ENCODE measurements at places on chromosomes 5 and 9.
A peak's percentile ranks its signal among the peaks of the same experiment; 100 is the strongest.

GRCh38 chr9:113755433-113755832 is 120.7 kb upstream of the ZNF618 start:
- DNase-seq = no peak

- DNase-seq = no peak
These were observed 106.0 kb downstream of the SMARCA2 start for GRCh38 chr9:2120926-2121689.

DNA sequence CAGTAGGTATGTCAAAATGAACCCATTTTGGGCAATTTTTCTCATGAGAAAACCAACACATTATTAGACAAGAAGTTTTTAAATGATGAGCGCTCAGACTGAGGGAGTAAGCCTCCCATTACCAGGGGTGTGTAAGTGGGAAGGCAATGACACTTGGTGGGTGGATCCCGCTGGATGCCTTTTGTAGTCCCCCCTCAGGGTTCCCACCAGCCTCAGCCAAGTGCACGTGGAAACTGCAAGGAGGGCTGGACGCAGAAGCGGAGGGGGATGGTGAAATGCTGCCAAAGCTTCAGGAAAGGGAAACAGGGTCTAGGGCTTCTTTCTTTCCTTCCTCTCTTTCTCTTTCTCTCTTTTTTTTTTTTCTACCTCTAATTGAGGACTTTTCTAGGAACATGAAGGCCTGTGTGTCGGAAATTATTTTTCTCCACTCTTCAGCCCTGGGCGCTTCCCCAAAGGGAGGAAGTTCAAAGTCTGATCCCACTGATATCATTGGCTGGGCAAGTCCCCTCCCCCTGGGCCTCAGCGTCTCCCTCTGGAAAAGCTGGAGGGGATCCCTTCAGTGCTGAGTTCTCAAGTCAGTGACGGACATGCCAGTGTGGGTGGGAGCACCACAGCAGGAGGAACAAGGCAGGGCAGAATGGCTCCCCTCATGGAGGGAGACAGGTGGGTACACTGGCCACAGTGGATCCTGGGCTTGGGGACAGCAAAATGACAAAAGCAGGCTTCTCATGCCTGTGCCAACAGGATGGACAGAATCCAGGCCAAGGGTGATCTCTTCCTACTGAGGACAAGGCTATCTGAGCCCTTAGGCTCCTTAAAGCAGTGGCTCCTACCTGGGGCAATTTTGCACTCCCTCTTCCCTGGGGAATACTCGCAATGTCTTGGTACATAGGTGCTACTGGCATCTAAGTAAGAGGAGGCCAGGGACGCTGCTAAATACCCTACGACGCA is 23.9 kb upstream of the SLC25A51 start:
- DNase-seq = no peak

- DNase-seq = no peak
These were observed 42.4 kb downstream of the C5orf15 start for GRCh38 chr5:133925866-133926488.

GRCh38 chr5:125203912-125204311 is 457.5 kb upstream of the ZNF608 start:
- DNase-seq = no peak

GRCh38 chr5:68372161-68372560 is 156.6 kb downstream of the PIK3R1 start:
- DNase-seq = peak; percentile 75

DNA sequence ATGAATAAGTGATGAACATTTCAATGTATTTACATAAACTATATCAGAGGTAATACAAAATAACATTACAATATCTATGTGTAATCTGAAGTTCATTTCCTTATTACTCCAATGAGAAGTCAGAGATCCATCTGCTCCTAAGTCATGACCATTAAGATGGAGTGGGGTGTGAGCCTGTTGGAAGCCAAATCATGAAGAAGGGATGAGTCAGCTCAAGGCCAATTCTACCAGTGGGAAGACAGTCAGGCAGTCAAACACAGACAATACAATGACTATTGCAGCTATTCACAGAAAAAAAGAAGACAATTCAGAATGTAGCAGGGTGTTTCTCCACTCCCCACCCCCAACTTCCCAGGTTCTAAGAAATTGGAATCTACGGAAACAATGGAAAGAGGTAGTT is 155.0 kb downstream of the NFIB start:
- no peak for DNase-seq

GRCh38 chr9:112308588-112308987 is 24.8 kb downstream of the PTBP3 start:
- no peak for DNase-seq

DNA sequence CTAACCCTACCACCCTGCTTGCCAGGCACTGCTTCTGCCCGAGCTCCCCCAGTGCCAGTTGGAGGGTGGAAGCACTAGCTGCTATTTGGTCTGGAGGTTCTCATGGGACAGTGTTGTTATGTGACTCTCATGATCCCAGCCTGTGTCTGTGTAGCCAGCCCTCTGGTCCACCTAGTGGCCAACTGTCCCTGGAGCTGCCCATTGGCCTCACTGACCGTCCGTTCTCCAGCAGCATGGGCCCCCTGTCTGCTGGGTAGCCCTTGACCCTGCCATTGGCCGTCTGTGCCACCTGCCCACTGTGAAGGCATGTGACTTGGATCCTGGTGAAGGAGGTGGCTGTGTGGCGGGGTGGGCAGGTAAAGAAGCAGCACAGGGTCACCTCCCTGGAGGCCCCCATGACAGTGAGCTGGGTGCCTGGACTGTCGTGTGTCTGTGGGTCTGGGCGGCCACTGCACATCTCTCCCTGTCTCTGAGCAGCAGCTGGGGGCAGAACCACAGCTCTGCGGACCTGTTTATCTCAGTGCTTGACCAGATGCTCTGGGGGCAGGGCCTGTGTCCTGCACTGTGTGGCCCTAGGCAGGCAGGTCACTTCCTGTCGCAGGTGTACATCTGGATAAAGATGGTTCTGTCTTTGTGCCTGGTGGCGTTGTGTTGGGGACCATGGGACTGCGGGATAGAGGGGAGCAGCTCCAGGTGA is 11.4 kb downstream of the PHF2 start:
- DNase-seq = no peak

- no peak for DNase-seq
These were observed 110.8 kb upstream of the FSTL4 start for GRCh38 chr5:133723126-133723525.

GRCh38 chr5:101505891-101506570 is 602.9 kb upstream of the ST8SIA4 start:
- no peak for DNase-seq

- DNase-seq = no peak
These were observed 208.3 kb upstream of the ZNF608 start for GRCh38 chr5:124954784-124955183.

GRCh38 chr9:94825611-94825958 is 99.1 kb downstream of the AOPEP start:
- DNase-seq = no peak

GRCh38 chr9:81844131-81844567 is 84.1 kb upstream of the SPATA31D4 start:
- DNase-seq = no peak

DNA sequence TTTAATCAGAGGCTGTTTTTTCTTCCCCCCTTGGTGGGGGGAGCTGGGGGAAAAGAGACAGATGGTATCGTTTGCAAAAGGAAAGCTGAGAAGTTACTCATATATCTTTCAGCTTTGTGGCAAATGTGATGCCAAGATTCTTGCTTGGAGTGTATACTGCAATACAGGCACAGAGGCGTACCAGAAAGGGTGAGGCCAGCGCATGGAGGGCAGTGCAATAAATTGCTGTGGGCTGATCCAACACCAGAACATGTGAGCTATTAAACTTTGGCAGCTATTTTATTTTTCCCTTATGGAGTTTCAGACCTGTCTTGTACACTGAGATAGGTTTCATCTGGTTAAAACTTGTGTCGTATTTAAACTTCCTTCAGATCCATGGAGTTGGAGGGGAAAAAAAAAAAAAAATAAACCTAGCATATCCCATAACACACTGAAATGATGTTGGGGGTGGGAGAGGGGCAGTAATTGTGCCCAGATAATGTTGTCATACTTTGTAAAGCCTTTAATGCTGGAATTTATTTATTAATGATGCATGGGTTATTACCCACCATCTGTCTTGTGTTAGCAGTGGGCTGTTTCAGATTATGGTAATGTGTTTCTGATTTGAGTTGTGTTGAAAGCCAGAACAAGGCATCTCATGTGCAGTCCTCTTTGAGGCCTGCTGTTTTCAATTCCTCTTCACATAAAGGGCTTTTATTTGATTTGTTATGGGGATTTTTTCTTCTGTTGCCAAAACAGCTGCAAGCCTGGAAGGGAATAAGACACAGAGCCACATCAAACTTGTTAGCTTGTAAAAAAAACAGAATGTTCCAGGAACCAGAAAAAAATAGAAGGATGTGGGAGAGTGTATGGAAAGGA is 891.3 kb downstream of the TLE1 start:
- DNase-seq = no peak

DNA sequence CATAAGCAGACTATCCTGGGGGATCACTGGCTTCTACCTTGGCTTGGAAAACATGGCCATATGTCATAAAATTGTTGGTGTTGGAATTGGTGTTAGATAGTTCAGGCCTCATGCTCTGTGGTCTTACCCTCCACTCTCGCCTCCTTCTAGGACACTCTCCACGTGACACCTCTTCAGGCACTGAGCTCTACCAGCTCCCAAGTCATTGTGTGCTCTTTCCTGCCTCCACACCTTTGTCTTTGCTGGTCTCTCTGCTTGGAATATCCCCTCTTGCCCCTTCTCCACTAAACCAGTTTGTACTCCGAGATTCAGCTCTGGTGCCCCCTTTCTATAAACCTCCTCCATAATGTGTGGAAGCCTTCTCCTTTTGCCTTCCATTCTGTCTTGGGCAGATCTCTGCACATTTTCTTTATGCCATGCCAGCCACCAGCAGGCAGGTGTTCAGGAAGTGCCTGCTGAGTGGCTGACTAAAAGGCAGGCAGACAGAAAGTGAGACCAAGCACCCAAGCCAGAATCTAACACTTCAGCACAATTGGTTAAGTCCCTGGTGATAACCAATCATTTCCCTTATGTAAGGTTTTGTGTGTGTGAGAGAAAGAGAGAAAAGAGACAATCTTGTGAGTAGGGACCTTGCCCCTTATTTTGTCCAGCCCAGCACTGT is 37.7 kb downstream of the SAR1B start:
- DNase-seq = no peak

DNA sequence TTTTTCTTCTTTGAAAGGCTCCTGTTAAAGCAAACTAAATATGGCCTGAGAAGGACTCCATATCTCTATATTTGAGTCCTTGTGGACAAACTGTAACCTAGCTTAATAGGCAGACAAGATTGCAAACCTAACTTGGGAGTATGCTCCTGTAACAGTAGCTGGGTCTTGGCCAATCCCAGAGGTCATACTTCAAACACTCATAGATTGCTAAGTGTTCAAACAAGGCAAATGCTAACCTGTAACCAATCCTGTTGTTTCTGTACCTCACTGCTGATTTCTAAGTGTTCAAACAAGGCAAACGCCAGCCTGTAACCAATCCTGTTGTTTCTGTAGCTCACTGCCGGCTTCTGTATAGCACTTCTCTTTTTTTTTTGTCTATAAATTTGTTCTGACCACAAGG is 50.6 kb upstream of the CLK4 start:
- DNase-seq = no peak

- DNase-seq = no peak
These were observed 358.8 kb upstream of the ADAMTS16 start for GRCh38 chr5:4781299-4781698.

- DNase-seq = no peak
These were observed 619.5 kb downstream of the IRX1 start for GRCh38 chr5:4215143-4215542.

Data from inflammatory macrophage treated with lipopolysaccharide for 1 hour (primary cell).